ENCODE measurements at places on chromosomes 7 and 10.
A peak's percentile ranks its signal among the peaks of the same experiment; 100 is the strongest.

GRCh38 chr7:17601921-17602320, 303.5 kb downstream of the AHR start:
- DNase-seq: no peak

DNA sequence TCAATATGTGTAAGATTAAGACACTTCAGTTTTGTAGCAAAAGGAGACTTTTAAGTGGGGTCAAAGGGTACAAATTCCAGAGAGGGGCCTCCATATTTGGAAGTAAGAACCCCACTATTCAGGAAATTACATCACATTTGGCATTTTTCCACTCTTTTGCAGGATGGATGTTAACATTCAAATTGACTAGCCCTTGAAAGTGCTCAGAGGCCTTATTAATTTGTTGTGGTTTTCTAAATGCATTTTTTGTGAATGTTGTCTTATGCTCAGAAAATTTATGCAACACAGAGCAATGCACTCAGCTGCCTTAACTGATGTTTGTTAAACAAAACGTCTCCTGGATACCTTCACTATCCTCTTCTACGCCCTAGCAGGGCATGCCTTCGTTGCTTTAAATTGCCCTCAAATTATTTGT, 50.9 kb upstream of the PDLIM1 start:
- no peak for DNase-seq

- DNase-seq: no peak
Measured at GRCh38 chr10:128122931-128123330, 3.3 kb downstream of the MKI67 start.

- DNase-seq: no peak
Measured at GRCh38 chr7:94618126-94618525, 37.8 kb downstream of the SGCE start.

GRCh38 chr7:65239707-65240352, 133.8 kb upstream of the ZNF92 start:
- no peak for DNase-seq

GRCh38 chr10:43595739-43596298, 10.4 kb upstream of the ZNF485 start:
- DNase-seq: no peak

- no peak for DNase-seq
Measured at GRCh38 chr10:29392376-29393021, 103.6 kb downstream of the LYZL1 start.

DNA sequence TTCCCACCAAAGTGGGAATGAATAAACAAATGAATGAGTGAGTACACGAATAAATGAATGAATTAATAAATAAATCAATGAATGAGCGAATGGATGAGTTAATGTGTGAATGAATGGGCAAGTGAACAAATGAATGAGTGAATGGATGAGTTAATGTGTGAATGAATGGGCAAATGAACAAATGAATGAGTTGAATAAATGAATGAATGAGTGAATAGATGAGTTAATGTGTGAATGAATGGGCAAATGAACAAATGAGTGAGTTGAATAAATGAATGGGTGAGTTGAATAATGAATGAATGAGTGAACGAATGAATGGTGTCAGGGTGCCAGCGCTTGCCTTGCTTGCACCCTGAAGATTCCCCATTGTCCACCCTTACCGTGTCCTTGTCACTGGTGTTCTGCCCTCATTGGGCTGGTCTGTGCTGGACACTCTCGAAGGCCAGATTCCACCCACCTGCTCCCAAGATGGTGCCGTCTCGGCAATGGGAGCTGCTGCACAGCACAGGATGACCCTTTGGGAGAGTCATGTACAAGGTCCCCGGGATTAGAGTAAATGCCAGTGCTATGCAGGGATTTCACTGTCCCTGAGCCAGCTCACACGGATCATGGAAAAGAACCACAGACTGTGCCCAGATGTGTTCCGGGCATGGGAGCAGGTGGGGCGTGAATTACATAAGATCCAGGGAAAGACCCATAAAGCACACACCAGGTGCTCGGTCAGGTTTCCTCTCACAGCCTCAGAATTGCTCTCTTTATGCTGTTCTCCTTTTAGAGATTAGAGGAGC, 83.2 kb downstream of the CAMK1D start:
- DNase-seq: no peak

- no peak for DNase-seq
Measured at GRCh38 chr10:52239771-52240170, 74.3 kb upstream of the DKK1 start.

- DNase-seq: peak; percentile 44
Measured at GRCh38 chr10:19651549-19651948, 164.7 kb upstream of the PLXDC2 start.

DNA sequence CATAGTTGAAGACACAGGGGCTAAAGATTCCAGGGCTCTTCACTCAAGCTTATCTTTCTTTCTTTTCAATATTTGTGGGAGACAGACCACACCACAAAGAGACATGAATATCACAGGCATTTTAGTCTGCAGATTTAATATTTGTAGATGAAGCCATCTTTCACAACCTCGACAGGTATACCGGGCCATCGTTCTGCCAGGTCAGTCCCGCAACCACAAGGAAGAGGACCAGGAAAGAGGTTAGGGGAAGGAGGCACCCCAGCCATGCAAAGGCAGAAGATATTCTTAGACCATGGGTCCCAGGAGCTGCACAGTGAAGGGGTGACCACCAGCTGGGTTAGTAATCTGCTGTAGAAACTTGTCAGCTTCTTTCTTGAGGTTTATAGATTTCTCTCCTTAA, 66.8 kb upstream of the UCN3 start:
- DNase-seq: no peak

GRCh38 chr7:98105942-98106544, 619 bp upstream of the LMTK2 start:
- DNase-seq: no peak

DNA sequence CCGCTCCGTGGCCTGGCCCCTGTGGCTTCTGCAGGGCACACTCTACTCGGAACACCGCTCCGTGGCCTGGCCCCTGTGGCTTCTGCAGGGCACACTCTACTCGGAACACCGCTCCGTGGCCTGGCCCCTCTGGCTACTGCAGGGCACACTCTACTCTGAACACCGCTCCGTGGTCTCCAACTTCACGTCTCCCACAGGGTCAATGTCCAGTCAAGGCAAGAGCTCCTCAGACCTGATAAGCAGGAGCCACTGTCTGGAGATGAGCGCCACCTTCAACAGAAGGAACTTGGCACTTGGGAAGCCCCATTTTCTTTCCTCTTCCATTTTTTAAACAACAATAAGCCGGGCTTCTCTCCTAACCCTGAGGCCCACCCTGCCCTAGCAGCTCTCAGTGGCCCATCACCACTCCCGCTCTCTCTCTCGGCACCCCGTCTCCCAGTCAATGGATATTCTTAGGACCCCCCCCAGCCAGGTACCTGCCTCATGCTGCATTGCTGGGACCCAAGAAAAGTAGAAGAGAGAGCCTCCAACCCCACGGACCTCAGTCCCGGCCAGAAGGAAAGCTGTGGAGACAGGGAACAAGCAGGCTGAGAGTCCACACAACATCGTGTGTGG, 56.3 kb downstream of the PRKAG2 start:
- DNase-seq: no peak

DNA sequence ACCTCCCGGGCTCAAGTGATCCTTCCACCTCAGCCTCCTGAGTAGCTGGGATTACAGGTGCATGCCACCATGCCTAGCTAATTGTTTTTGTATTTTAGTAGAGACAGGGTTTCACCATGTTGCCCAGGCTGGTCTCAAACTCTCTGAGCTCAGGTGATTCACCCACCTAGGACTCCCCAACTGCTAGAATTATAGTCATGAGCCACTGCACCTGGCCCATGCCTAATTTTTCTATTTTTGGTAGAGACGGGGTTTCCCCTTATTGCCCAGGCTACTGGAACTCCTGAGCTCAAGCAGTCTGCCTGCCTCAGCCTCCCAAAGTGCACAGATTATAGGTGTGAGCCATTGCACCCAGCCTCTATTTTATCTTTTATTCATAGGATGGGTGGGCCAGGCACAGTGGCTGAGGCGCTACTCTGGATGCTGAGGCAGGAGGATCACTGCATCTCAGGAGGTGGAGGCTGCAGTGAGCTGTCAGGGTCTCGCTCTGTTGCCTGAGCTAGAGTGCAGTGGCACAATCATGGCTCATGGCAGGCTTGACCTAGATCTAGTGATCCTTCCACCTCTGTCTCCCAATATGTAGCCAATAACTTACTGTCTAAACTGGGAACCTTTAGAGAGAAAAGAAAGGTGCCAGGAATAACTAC, 31.3 kb upstream of the STOX1 start:
- no peak for DNase-seq

DNA sequence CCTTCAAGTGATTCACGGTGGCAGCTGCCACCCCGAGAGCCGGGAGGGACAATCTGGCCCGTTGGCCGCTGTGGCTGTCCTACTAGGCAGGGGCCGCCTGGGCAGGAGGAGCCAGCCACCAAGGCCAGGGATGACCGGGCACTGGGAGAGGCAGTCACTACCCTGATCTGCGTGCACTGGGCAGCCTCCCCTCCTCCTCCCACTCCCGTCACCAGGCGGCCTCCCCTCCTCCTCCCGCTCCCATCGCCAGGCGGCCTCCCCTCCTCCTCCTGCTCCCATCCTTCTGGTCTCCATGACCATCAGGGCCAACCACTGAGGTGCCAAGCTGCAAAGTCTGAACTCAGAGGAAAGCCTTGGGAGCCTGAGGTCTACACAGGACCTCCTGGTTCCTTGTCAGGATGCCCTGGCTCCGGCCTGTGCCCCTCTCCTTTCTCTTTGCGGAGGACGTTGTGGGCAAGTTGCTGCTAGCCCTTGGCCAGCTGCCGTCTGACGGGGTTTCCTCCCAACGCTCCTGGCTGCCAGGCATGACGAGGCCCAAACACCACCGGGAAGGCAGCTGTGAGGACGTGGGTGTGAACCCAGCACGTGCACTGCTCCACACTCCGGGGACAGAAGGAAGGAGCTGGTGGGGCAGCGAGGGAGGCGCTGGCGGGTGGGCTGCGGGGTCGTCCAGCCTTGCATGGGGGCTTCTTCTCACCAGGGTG, 131.1 kb downstream of the WDR37 start:
- DNase-seq: no peak

DNA sequence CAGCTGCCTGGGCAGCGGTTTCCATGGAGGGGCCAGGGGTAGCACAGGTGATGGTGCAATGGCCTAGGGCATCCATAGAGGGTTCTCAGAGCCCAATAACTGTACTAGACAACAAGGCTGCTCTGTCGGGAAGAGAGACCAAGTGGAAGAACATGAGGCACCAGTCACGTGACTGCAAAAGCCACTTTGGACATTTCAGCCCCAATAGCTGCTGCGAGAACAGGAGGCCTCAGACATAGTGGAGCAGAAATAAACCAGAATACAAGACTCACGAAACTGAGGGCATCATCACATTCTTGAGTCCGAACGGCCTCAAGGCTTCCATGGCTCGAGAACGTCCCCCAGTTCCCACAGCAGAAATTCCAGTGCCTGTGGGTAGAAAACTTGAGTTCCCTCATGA, 32.3 kb upstream of the FIS1 start:
- no peak for DNase-seq

DNA sequence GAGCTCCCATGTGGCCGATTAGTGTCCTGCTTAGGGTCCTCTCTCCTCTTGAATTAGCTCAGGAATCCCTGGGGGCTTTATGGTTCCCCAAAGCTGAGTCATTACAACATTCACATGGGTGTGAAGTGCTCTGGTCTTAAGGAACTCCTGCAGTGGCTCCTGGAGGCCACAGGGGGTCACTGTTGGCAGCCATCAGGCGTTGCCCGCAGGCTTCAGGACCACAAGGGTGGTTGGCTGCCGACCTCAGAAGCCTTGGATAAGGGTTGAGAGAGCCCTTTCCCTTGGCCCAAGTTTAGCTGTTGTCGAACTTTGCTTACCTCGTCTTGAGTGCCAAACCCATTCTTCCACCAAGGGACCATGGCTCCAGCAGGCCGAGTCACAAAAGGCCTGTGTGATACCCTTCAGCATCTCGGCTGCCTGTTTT, 61.7 kb downstream of the SH2D4B start:
- no peak for DNase-seq

DNA sequence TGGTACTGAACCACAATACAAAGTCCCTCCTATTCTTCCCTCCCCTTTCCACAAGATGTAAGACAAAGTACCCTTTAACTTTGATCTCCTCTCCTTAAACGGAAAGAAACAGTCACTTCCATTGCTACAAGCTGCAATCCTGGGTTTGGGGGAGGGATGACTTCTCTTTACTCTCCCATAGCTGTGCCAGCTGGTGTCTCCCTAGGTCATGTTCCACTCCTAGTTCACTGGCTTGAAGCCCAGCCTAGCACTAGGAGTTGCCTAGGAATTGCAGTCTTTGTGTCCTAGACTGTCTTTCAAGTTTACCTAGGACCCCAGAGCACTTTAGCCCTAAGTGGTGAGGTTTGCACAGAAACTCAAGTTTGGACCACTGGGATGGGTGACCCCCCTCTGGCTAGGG, 311.1 kb downstream of the HPSE2 start:
- no peak for DNase-seq

- no peak for DNase-seq
Measured at GRCh38 chr10:75771606-75772005, 340.2 kb downstream of the LRMDA start.

- DNase-seq: no peak
Measured at GRCh38 chr10:71952745-71953144, 11.4 kb upstream of the CHST3 start.

DNA sequence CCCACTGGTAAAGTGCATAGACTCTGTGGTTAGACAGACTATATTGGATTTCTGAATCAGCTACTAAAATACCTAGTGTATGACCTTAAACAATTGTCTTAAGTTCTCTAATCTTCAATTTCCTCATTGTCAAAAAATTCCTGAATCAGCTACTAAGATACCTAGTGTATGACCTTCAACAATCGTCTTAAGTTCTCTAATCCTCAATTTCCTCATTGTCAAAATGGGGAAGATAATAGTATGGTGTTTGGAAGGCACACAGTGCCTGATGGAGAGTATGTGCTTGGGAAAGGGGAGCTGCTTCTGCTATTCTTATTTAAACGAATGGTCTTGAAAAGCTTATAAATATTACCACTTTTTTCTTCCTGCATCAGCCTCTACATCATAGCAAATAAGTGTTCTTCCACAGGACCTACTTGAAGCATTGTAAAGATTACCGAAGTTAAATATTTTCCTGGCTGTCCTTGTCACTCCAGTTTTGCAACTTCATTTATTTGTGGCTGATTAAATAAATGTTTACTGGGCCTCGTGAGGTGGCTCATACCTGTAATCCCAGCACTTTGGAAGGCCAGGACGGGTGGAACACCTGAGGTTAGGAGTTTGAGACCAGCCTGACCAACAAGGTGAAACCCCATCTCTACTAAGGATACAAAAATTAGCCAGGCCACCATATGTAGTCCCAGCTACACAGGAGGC, 64.4 kb upstream of the ITGA8 start:
- DNase-seq: no peak

DNA sequence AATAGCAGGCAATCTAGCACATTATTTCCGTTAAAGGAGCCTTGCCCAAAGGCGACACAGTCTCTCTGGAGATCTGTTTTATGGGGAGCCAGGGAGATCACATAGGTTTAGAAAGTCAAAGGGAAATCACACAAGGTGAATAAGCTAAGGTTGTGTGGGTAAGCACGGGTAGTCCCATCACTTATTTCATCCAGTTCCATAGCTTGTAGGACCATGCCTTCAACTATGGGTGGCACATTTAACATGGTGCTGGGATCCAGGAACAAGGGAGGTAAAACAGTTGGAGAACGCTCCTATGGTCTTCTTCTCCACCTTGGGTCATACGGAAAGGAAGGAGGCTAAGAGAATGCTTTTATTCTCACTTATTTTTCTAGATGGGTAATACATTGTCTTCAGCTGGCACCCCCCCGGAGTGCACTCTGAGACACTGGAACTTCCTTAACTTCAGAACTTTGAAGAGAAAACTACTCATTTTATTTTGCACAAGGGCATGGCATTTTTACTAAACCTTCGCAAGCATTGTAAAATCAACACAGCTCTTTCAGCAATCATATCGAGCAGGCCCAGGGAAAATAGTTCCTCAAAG, 435.4 kb downstream of the KIF20B start:
- no peak for DNase-seq

GRCh38 chr10:106930751-106931150, 233.8 kb downstream of the SORCS1 start:
- DNase-seq: no peak

Measured in astrocyte of the cerebellum (primary cell).